ENCODE measurements at places on chromosomes 13 and 19.

GRCh38 chr13:37070145-37070695 is 10.7 kb upstream of the SUPT20H start:
- DNase-seq, result no peak

- DNase-seq, result no peak
These were observed 329.6 kb downstream of the KCTD12 start for GRCh38 chr13:76556627-76557026.

DNA sequence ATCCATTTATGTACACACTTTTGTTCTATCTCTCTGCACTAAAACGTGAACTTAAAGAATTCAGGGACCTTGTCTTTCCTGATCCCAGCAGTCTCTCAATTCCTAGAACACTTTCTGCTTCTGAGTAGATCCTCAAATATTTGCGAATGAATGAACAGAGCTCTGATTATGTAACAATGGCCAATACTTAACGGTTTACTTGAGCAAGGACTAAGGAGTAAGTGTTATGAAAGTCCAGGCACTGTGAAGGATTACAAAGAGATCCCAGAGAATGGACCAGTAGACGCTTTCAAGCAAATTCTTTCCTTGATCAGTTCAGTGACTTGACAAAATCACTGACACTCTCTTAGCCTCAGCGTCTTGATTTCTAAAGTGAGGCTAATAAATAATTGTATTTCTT is 514.5 kb upstream of the KLHL1 start:
- DNase-seq, result no peak

DNA sequence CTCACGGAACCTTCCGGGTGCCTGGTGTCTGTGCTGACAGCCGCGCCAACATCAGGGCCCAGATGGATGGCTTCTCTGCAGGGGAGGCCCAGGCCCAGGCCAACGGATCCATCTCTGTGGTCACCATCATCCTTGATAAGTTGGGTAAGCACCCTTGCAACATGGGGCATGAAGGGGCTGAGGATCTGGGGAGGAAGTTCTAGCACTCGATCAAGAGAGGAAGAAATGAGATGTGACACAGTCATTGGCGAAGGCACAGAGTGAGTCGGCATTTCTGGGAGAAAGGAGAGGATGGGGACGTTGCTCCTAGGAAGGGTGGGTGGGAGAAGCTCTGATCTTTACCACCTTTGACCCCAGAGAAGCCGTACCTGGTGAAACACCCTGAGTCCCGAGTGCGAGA is 4.4 kb downstream of the CILP2 start:
- no peak for DNase-seq

DNA sequence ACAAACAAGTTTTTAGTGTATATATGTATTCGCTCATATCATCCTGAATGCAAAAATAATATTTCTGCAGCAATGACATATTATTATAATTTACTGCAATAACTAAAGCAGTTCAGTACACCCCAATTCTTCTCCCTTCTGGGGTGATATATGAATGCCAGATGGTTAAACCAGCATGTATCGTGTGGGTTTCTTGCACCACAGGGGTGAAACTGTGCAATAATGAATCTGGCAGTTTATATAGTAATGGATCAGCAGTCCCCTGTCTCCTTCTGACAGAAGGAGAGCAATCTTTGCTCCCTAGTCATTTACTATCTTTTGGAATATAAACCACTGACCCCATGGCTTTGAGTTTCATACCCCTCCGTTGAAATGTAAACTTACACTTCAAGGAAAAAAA is 228.6 kb upstream of the KLHL1 start:
- no peak for DNase-seq

GRCh38 chr13:65638572-65639168 is 1591.5 kb downstream of the PCDH9 start:
- no peak for DNase-seq

DNA sequence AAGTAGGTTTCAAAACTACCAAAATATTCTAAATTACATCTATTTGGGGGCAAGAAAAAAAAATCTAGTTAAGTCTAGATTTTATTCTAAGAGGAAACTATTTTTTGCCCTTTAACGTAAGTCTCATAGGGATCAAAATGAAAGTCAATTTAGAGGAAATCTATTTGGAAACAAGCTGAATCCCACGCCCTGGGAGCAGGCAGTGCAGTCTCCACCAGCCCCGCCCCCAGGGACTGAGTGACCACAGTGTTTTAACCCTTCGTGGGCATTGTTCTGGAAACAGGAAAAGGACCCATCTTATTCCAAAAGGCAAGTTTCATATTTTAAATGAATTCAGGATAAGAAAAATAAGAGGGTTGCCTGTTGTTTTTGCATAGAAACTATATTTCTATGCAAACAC is 209.7 kb downstream of the SPRY2 start:
- no peak for DNase-seq

DNA sequence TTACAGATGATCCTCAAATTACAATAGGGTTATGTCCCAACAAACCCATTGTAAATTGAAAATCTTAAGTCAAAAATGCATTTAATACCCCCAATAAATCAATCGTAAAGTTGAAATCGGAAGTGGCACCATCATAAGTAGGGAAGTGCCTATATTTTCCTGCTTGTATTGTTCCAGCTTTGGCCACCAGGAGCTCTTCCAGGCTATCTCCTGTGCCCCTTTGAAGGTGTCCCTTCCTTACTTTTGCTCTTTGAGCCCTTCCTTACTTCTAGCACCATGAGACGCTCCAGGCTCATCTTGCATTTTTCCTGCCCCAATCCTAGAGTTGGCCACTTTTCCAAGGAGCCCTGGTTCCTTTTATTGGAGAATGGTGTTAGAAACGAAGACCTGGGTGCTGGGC is 163.0 kb upstream of the TSC22D1 start:
- DNase-seq, result no peak

GRCh38 chr13:40368127-40368891 is 298.1 kb downstream of the FOXO1 start:
- no peak for DNase-seq

GRCh38 chr19:5470264-5470671 is 15.1 kb downstream of the ZNRF4 start:
- no peak for DNase-seq

DNA sequence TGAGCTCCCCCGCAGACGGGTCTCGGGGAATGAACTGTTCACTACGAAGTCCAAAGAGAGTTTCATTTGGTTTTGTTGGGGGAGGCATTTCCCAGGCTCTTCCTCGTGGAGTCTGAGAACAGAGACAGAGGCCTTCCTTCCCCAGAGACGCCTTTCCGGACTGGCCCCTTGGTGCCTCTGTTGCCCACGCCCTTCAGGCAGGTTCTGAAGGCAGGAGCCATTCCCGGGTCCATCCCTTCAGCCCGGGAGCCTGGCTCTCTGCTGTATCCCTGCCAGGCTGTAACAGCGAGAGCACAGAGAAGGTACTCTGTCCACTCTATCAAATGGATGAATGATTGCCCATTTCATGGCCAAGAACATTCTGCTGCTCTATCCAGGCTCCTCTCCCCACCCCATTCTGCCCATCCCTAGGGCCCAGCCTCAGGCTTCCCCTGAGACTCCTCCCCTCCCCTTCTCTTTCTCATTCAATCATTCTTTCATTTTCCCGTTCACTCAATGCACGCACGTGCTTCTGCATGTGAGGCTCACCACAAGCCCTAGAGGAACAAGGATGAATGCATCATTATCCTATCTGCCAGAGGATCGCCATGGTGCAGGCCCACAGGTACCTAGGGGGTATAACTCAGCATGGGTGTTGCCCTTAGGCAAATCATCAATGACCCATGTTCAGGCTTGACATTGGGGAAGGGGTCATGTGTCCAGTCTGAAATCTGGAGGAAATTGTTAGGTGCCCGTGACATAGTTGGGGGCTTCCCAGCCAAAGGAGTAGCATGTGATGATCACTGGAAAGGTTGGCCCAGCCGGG is 298.6 kb downstream of the ZNF536 start:
- DNase-seq, result no peak

DNA sequence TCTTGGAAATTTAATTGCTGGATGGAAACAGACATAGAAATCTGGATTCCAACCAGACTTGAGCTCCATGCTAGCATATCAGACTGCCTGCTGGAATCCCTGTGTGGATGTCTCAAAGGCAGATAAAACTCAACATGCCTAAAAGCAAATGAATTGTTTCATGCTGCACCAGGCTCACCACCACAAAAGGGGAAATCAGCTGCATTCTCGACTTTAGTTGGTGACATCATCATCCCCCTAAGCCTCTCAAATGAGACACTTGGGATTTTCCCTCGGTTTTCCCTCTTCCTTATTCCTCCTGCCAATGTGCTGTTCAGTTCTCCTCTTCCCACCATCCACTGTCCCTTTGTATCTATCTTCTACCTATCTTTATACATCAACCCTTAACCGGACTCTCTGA is 134.3 kb downstream of the ZDHHC20 start:
- DNase-seq, result no peak

- DNase-seq, result no peak
These were observed 38.8 kb upstream of the TPP2 start for GRCh38 chr13:102558029-102558428.

GRCh38 chr19:18306209-18306887 is 16.5 kb downstream of the LSM4 start:
- no peak for DNase-seq

DNA sequence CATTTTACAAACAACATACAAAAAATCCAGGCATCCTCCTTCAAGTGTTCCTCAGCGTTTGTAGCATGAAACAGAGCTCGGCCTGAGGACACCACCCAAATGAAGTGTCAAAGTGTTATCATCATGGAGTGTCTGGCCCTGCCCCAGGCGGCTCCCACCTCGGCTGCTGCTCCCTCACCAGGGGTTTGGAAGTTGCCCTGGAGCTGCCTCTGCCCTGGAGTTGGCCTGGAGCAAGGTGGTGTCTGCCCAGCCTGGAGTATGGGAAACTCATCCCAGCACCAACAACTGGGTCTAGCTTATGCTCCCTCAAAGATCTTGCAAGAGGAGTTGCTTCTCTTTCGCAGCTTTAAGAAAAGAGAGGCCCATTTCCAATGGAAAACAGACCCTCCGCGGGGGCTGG is 120.4 kb downstream of the FOXO1 start:
- no peak for DNase-seq

DNA sequence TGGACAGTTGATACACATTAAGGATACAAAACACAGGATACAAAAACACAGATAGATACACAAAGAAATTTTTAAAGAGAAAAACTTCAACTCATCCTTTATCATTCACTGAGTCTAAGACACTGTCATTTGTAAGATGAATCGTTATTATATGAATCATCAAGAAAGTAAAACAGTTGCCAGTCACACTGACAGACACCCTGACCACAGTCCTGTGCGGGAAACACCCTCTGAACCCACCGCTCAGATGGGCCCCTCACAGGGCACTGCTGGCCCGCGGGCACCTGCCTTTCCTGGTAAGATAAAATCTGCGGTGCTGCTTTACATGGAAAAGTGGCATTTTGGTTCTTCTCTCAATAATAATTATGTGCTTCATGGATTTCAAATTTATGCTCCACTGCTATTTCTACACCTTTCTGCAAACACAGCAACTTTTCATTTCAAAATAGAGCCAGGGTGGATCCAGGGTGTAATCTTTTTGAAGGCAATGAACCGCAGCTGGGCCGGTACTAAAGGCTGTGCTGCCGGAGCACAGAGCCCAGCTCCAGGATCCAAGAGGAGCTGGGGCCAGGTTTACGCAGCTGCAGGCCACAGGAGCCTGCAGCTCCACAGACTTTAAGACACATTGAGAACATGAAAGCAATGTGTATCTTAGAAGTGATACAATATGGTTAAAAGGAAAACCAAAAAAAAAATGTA is 76.8 kb downstream of the TUBGCP3 start:
- DNase-seq, result no peak

DNA sequence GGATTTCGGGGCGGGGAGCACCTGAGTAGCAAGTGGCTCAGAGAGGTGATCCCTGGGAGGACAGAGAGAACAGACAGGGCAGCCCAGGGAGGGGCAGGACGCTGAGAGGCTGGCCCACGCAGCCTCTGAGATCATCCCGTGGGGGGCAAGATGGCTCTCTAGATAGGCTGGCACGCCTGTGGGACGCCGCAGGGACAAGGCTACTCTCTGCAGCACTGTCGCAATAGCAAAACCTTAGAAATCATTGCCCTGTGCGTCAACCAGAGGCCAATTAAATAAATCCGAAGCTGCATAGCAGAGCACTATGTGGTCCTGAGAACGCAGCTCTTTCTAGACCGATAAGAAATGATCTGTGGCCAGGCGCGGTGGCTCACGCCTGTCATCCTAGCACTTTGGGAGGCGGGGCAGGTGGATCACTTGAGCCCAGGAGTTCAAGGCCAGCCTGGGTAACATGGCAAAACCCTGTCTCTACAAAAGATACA is 5.1 kb downstream of the PEX11G start:
- DNase-seq, result no peak

DNA sequence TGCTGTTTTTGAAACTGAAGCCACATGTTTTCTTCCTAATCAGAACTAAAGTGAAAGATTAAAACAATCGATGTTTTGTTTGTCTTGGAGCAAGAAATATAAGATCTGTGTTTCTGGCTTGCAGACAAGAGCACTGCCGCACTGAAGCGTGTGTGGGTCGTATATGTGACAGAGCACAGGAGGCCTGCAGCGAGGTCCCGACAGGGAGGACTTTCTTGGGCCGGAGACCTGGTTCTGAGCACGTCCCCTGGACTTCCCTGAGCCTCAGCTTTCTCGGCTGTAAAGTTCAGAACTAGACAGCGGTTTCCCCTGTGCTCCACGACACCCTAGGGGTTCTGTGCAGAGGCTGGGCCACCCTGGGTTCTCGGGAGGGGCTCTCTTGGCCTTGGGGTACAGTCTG is 60.5 kb downstream of the GADD45B start:
- no peak for DNase-seq

DNA sequence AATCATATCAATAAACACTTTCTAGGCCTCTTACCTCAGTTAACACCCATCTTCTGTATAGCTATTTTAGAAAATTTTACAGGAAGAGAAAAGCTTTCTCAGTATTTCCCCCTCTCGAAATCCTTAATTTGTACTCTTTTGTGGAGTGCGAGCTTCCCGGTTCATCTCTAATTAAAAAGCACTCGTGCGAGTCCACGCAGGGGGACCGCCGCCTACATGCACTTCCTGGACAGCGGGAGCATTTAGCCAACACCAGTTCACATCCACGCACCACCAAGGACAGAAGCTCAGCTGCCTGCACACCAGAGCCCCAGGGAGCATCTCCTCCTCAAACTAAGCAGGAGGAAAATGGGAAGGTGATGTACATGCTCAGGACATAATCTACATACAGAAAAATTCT is 60.0 kb downstream of the RASA3 start:
- no peak for DNase-seq

DNA sequence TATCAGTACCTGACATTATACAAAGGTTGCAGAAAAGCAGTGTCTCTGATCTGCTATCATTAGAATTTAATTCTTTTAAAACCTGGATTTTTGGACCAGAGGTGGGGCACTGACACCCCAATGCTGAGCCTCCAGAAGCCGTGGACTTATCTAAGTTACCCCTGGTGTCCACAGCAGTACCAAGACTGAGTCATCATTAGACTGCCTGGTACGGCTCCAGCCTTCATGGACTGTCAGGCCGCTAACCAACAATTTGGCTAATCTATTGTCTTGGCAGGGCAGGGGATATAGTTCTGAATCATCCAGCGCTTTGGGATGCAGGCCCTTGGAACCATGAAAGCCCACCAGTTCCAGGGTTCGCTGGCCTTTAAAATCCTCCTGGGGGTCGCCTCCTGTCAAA is 78.3 kb downstream of the TSHZ3 start:
- no peak for DNase-seq
